ENCODE measurements at places on chromosomes 2 and 18.

GRCh38 chr2:21029519-21029918 is 14.4 kb downstream of the APOB start:
- peaks cover 8% of the 10 kb centered on the region for H3K4me1 ChIP-seq
- H3K27ac ChIP-seq: no peak overlapping the region
- H3K4me3 ChIP-seq: no peak overlapping the region
- no peaks in the 10 kb centered on the region for H3K36me3 ChIP-seq

DNA sequence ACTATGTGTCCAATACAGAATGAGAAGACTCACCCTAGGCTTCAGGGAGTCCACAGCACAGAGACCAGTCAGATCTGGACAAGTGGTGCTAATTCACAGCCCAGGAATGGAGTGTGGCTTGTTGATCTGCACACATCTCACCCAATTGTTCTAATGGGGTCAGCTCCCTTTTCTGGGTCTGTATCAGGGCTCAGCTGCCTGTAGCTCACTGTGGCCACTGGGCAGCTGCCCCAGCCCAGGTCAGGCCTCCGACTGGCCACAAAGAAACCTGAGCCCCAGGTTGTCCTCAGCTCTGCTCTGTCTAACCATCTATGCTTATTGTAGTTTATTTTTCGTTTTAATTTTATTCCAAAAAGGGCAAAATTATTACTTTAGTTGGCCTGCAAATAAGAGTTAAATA is 202.3 kb upstream of the RAB6C start:
- H3K27me3 ChIP-seq: no peaks in the 10 kb centered on the region
- H3K4me3 ChIP-seq: no peak overlapping the region
- no peak for DNase-seq
- H3K4me1 ChIP-seq: no peaks in the 10 kb centered on the region
- no peak overlapping the region for H3K27ac ChIP-seq

GRCh38 chr2:65737452-65738011 is 305.1 kb upstream of the SPRED2 start:
- H3K27ac ChIP-seq: no peak overlapping the region
- H3K4me3 ChIP-seq: no peak overlapping the region
- H3K36me3 ChIP-seq: no peaks in the 10 kb centered on the region
- no peak for DNase-seq
- no peaks in the 10 kb centered on the region for H3K4me1 ChIP-seq

- no peak overlapping the region for H3K4me3 ChIP-seq
- peaks cover 19% of the 10 kb centered on the region for H3K4me1 ChIP-seq
- H3K27me3 ChIP-seq: no peaks in the 10 kb centered on the region
- H3K36me3 ChIP-seq: no peaks in the 10 kb centered on the region
These were observed 61.8 kb upstream of the STK17B start for GRCh38 chr2:196233021-196233804.

DNA sequence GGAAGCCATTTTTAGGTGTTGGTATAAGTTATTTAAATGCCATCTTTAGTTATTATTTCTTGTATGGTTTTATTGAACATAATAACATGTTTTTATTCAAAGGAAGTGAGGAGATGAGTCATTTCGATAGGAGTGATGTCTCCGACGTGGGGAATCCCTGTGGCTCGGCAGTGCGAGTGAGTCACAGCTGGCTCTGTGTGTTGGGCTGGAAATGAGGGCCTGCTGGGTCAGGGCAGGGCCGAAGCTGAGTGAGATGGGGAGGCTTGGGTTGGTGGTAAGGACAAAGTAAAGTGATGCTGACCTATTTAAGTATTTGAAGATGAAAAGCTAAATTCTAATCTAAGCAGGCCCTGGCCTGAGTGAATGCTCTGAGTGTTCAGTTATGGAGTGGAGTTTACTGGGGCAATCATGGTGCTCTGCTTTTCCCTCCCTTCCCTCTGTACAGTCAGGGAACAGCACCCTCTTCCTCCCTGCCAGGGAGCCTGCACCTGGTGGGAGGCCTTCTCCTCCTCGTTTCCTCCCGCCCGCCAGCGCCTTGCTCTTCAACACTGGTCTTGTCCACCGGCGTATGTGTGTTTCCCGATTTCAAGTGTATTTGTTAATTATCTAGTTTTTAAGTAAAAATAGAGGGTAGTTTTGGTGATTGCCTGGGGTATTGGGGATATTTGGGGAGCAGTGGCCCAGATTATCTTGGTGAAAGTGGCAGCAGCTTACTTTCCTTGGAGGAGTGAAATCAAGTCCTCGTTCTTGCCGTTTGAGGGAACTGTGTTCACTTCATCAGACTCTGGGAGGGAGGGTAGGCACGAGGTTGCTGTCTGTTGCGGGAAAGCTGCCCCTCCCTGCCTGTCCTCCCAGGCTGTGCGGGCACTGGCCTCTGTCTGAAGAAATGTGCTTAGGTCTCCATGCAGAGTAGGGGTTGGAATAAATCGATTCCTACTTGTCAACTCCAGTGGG is 157.0 kb downstream of the LDLRAD4 start:
- H3K4me3 ChIP-seq: peak overlapping the region; percentile 53
- H3K27ac ChIP-seq: peak overlapping the region; percentile 82
- H3K4me1 ChIP-seq: peaks cover 71% of the 10 kb centered on the region
- DNase-seq: peak; percentile 79
- H3K27me3 ChIP-seq: no peaks in the 10 kb centered on the region

GRCh38 chr18:35580701-35581539 is 620 bp upstream of the GALNT1 start:
- H3K4me1 ChIP-seq: peaks cover 16% of the 10 kb centered on the region
- peak overlapping the region; percentile 95 for H3K27ac ChIP-seq
- no peaks in the 10 kb centered on the region for H3K36me3 ChIP-seq
- no peak for DNase-seq

- DNase-seq: no peak
- H3K27me3 ChIP-seq: no peaks in the 10 kb centered on the region
- H3K4me3 ChIP-seq: no peak overlapping the region
- no peak overlapping the region for H3K27ac ChIP-seq
- H3K36me3 ChIP-seq: no peaks in the 10 kb centered on the region
- H3K4me1 ChIP-seq: no peaks in the 10 kb centered on the region
These were observed 189.5 kb upstream of the UBE2E3 start for GRCh38 chr2:180790891-180791290.

DNA sequence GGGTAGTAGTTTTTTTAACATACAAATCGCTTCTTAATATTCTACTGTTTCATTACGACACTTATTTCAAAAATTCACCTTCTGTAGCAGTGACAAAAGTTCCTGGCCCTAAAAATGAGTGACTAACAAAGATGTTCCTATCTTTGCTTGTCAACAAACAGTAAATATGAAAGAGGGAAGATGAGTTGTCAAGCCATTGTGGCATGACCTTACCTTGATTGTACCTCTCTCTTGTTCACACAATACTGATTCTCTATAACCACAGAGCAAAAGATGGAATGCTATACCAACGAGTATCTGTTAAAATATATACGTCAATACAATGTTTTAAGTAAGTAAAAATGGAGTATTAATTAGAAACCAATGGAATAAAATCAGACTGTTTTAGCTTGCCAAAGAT is 14.7 kb upstream of the GCG start:
- no peaks in the 10 kb centered on the region for H3K27me3 ChIP-seq
- H3K4me1 ChIP-seq: no peaks in the 10 kb centered on the region
- no peaks in the 10 kb centered on the region for H3K36me3 ChIP-seq
- H3K27ac ChIP-seq: no peak overlapping the region
- no peak overlapping the region for H3K4me3 ChIP-seq
